ENCODE measurements at places on chromosomes 6 and 20.

DNA sequence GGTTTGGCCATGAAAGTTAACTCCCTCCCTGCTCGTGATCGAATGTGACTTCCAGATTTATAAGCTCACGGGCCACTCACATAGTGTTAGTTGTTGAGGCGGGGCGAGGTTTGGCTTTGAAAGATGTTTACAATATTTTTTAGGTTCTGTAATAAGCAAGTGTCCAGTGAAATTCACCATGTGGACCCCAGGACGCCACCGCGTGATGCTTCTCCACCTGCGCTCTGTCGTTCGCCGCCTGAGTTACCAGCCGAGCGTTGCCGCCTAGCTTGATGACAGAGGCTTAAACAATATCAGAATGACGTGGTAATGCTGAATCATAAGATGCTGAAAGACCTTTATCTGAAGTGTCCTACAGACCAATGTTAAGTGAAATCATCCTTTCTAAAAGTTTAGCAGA lies 241.0 kb downstream of the MYLK4 start:
- no peak for DNase-seq

DNA sequence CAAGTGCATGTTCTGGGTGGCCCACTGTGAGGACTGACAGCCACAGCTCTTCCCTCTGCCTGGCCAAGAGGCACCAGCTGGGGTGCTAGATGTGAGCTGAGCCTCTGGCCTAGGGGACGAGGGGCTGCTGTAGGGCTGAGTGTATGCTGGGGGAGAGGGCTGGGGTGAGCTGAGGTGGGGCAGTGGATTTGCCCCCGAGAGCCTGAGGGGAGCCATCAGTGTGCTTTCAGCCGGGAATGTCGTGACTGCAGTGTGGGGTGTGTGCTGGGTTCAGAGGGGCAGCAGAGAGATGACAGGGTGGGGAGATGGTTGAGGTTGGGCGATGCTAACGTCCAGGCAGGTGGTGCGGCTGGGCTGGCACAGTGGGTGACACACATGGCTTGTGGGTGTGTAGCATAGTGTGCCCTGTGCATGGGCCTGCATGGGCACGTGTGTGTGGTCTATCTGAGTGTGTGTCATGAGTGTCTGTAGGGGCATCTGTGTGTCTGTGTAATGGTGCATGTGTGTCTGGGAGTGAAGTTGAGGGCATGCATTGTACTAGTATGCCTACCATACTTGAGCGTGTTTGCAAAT lies 46.0 kb upstream of the BLCAP start:
- DNase-seq = no peak

- DNase-seq = no peak
Observed at GRCh38 chr20:54382419-54382818, 93.0 kb upstream of the DOK5 start.

DNA sequence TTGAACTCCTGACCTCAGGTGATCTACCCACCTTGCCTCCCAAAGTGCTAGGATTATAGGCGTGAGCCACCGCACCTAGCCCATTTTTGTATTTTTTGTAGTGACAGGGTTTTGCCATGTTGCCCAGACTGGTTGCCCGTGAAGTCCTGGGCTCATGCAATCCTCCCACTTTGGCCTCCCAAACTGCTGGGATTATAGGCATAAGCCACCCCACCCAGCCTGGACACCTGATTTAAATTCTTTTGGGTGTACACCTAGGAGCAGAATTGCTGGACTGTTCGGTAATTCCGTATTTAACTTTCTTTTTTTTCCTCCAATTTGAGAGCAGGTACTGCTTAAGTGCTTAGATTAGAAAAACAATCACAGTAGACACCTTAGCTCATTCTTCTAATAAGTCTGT lies 5.6 kb upstream of the NRM start:
- DNase-seq = no peak

DNA sequence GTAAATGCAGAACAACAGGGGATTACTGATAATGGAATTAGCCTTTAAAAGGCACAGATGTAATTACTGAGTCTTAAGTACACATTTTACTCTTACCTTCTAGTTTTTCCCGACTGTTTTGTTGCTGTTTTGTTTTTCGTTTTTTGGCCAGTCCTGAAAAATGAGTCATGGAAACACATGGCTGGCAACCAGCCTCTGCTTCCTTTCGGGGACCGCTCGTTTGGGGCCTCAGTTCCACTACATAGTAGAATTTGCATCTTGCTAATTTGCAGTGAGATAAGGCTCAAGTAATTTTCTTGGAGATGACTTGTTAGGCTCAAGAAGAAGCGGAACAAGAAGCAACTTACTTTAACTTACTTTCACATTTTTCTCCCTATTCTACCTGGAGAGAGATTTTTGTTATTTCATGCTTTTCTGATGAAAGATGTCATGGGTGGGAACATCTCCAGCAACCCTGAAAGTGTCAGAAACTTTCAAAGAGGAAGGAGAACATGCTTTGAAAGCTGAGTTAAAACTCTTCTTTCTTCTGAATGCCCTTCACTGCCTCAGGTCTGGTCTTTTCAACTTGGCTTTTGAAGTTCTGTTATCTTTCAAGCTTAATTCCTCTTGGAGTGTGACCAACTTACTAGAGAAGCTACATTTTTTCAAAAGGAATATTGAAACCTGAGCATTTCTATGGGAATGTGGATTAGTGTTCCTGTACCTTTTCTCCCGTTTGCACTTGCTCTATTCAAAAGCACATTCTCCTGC lies 71.5 kb upstream of the HDAC2 start:
- DNase-seq = no peak

- no peak for DNase-seq
Observed at GRCh38 chr6:41909727-41910126, 11.2 kb downstream of the MED20 start.

- DNase-seq = no peak
Observed at GRCh38 chr6:155152211-155153076, 111.4 kb upstream of the CLDN20 start.

DNA sequence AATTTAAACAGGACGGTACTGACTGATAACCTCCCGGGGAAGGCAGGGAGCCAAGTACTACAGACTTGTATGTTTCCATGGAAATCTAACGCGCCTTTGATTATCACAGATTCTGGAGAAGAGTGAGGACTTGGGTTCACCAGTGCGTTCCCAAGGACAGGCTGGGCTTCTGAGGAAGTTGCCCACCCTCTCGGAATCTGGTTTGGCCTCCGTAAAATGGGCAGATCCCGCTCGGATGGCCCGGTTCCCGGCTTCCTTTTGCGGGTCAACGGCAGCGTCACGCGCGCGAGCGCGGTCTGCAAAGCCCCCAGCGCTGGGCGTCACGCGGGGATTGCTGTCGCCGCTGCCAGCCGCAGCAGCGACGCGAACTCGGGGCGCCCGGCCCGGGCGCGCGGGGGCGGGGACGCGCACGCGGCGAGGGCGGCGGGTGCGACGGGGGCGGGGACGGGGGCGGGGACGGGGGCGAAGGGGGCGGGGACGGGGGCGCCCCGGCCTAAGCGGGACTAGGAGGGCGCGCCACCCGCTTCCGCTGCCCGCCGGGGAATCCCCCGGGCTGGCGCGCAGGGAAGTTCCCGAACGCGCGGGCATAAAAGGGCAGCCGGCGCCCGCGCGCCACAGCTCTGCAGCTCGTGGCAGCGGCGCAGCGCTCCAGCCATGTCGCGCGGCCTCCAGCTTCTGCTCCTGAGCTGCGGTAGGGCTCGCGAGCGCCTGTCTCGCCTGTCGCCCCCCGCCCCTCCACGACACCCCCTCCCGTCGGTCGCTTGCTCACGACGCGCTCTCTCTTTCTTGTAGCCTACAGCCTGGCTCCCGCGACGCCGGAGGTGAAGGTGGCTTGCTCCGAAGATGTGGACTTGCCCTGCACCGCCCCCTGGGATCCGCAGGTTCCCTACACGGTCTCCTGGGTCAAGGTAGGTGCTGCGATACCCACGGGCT lies at the start of gene CD83:
Gene CD83, plus strand, starts transcription at position 615 of the 933 bp plus-strand sequence. Its CDS starts 40 bp downstream, at position 655.
- no peak for DNase-seq

GRCh38 chr20:11333634-11334033 lies 584.1 kb upstream of the BTBD3 start:
- no peak for DNase-seq

DNA sequence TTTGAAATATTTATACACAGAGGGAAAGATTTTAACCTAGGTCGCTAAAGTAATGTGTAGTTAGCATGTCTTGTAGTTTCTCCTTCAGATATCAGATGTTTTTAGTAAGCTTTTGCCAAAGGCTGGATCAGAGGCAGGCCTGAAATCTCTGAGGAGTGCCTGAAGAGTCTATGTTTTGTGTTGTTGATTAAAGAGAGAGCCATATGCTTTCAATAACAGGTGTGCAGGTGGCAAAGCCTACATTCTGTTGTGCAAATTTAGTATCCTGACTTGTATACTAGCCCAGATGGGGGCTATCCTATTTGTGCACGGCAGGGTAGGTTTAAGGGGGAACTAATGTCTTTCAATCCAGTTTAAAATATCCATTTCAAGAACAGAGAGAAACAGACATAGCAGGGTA lies 167.1 kb upstream of the ATXN1 start:
- DNase-seq = no peak

GRCh38 chr6:119105282-119105681 lies 26.8 kb upstream of the FAM184A start:
- no peak for DNase-seq

DNA sequence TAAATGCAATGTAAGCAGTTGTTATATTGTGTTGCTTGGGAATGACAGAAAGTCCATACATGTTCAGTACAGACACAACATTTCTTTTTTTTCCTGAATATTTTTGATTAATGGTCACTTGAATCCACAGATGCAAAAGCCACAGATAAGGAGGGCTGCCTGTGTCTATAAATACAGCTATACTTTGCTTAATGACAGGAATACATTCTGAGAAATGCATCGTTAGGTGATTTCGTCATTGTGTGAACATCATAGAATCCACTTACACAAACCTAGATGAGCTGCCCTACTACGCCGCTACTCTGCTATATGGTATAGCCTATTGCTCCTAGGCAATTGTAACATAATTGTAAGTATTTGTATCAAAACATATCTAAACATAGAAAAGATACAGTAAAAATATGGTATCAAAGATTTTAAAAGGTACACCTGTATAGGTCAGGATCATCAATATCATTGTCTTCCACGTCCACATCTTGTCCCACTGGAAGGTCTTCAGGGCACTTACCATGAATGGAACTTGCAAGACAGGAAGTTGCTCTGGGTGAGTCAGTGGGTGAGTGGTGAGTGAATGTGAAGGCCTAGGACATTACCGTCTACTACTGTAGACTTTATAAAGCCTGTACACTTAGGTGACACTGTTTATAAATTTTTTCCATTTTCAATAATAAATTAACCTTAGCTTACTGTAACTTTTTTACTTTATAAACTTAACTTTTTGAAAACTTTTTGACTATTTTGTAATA lies 27.9 kb upstream of the POPDC3 start:
- DNase-seq = no peak

DNA sequence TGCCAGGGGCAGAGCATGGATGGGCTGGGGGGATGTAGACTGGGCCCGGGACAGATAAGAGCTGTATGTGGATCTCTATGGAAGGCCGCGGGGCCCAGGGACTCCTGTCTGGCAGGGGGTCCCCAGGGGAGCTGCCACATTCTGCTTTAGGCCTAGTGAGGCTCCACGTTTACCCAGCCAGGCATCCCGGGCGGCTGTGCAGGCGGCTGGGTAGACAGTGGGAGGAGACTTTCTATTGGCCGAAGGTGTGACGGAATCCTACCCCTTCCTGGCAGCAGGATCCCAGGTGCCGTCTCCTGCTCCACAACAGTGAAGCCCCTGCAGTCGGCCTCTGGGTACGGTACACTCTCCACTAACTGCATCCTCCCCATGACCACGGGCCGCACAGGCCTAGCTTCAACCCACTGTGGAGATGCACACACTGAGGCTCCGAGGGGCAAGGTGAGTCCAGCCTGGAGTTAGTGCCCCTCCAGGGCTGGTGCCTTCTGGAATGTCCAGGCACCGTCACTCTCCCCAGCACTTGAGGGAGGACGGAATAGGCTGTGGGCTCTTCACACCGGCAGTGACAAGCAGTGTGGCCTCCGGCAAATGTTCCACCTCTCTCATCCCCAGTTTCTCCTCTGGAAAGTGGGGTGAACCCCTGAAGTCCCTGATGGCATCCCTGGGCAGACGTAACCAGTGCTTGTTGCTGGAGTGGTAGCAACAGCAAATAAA lies 36.8 kb upstream of the ZBP1 start:
- DNase-seq = no peak

- no peak for DNase-seq
Observed at GRCh38 chr6:33949877-33950435, 146.2 kb upstream of the MLN start.

DNA sequence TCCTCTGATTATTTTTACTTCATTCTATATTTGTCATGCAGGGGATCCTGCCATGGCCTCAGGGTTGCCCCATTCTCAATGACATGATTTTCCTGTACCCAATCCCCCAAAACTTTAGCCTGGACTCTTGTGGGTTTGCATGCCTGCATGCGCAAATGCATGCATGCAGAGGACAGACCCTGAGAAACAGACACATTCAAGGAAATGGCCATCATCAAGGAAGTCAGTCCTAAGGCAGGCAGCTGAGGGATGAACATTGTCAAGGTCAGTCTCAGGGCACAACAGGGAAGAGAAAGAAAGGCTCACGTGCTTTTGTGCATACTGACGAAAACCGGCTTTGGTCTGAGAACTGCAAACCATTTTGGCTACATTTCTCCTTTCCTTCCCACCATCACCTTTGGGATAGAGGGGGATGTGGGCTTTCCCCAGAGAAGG lies 13.1 kb downstream of the NEDD9 start:
- DNase-seq = no peak

GRCh38 chr6:5469101-5469846 lies 208.0 kb downstream of the FARS2 start:
- DNase-seq = no peak

GRCh38 chr6:53359843-53360092 lies 11.0 kb upstream of the ELOVL5 start:
- no peak for DNase-seq

DNA sequence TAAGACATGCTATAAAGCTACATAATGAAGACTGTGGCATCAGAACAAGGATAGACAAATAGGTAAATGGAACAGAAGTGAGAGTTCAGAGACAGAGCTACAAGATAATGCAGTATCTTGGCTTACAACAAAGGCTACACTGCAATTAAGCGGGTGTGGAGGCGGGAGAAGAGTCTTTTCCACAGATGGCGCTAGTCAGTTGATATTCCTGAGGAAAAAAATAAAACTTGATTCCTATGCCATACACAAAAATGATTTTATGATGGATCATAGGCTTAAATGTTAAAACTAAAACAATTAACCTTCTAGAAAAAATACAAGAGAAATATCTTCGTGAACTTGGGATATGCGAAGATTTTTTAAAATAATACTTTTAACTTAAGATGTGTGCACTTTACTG lies 31.0 kb downstream of the RIN2 start:
- DNase-seq = no peak

DNA sequence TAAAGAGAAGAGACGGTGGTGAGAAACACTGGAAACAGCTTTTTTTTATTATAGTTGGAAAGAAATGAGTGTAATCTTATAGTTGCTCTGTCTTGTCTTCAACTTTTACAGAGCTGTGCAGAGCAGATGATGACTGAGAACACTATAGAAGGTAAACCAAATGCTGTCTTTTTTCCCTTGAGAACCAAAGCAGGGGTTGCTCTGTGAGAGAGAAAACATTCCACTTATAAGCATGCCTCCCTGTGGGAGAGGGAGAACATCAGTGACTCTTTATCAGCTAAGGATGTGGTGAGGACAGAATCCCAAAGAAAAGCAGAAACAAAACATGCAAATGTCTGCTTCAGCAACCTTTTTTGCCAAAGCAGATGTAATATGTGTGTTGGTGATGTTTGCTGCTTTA lies 179.3 kb upstream of the HDDC2 start:
- no peak for DNase-seq

GRCh38 chr6:43262000-43262779 lies 18.9 kb downstream of the TTBK1 start:
- no peak for DNase-seq

GRCh38 chr6:152121910-152122309 lies 314.4 kb downstream of the ESR1 start:
- DNase-seq = no peak
